ENCODE measurements at places on chromosomes 16 and 17.

DNA sequence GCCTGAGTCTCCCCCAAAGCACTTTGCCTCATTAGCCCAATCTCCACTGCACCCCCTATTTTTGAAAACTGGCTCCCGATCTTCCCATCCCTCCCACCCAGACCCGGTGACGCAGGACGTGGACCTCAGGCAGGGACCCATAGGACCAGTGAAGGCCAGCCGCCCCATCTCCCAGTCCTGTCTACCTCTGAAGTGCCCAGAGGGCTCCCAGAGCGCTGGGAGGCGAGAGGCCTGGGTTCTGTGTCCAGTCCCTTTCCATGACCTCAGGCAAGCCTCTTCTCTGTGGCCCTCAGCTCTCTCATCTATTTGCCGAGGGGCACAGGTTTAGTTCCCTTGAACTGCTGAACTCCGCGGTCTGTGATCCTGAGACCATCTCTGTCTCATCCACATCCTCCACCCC is 714 bp downstream of the TNS4 start:
- DNase-seq: no peak

- DNase-seq: no peak
These were observed 18.2 kb downstream of the CES5A start for GRCh38 chr16:55856950-55857349.

DNA sequence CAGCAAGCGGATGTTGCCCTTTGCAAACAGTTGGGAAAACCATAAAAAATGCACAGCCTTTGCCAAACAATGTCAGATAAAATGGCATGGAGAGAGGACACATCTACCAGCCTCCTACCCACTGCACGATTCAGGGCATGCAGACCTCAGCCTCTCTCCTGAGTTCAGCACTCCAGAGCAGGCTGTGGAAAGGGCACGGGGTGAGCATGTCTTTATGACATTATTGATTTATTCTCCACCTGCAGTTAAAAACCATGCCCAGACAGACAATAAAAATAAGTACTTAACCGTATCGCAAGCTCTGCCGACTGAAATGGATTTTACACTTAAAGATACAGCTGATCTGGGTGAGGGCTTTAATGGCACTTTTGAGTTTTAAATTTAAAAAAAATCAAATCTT is 127.1 kb downstream of the MAF start:
- no peak for DNase-seq

GRCh38 chr17:31858642-31859486 is at the start of gene COPRS:
Gene COPRS (minus strand): TSS chr17:31859244. CDS start chr17:31859199, 45 bp downstream.
- DNase-seq: peak; percentile 87

GRCh38 chr16:49415083-49415482 is 41.5 kb downstream of the C16orf78 start:
- no peak for DNase-seq

GRCh38 chr17:73099511-73099910 is 7.0 kb upstream of the SLC39A11 start:
- DNase-seq: no peak

DNA sequence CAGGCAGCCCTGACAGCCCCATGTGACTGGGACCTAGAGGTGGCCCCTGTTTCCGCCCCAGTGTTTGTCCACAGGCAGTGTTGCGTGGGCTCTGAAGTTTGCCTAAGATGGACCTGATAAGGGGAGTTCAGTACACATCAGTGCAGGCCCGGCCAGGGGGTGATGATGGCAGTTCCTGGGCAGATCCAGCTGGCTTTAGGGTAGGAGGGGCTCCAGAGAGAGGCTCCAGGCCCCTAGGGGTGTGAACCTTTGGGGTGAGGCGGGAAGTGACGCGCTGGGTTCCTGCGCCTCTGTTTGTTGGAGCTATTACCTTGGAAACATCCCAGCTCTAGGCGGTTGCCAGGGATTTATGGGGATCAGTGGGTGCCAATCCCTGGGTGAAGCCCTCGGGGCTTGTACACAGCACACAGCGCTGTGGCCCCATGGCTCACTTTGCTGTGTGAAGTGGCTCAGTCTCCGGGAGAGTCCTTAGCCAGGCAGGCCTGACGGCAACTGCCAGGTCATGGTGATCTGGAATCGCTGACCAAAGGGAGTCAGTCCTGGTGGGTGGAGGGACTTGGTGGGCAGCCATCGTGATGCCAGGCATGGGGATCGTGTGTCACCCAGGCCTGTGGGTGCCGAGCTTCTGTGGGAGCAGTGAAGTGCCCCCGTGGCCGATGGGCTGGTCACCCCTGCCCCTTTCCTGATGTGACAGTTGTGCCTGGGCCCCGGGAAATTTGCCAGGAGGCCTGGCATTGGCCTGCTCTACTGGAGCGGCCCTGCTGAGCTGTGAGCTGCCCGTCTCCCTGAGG is 146.1 kb downstream of the SEC14L1 start:
- no peak for DNase-seq

- DNase-seq: no peak
These were observed 22.4 kb upstream of the PRM1 start for GRCh38 chr16:11303405-11304138.

- no peak for DNase-seq
These were observed 87.1 kb downstream of the PLXDC1 start for GRCh38 chr17:39064374-39064773.
